ENCODE measurements at places on chromosomes 13 and 19.
A peak's percentile ranks its signal among the peaks of the same experiment; 100 is the strongest.

DNA sequence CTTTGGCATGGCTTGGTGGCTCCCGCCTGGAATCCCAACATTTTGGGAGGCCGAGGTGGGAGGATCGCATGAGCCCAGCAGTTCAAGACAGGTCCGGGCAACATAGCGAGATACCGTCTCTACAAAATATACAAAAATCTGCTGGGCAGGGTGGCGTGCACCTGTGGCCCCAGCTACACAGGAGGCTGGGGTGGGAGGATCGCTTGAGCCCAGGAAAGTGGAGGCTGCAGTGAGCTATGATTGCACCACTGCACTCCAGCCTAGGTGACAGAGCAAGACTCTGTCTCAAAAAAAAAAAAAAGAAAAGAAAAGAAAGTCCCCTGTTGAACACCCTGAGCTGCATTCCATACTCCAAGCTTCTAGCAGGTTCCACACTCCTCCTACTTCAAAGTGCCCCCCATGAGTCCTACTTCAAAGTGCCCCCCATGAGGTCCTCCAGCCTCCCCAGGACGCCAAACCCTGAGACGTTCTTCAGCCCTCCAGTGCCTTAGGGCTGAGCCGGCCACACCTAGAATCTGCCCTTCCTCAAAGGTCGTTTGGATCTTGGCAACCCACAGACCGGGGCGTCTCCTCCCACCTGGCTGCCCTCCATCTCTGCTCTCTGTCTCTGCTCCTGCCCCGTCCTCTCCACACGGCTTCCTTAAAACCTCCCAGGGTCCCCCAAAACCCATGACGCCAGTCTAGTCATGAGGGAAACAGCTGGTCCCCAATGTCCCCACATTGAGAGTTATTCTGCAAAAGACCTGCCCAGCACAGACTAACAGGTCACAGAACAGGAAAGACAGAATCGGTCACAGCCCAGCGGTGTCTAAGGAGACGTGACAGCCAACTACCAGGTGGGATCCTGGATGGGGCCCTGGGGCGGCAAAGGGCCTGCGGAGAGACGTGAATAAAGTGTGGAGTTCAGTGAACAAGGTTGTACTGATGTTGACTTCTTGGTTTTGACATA lies 4.8 kb downstream of the TJP3 start:
- no peak for DNase-seq

- DNase-seq, result no peak
These were observed 24.2 kb downstream of the VRK3 start for GRCh38 chr19:50000841-50001557.

GRCh38 chr13:32310134-32310706 lies 4.9 kb downstream of the ZAR1L start:
- DNase-seq, result peak; percentile 43

- DNase-seq, result no peak
These were observed 12.7 kb downstream of the ADAT3 start for GRCh38 chr19:1917926-1918325.

DNA sequence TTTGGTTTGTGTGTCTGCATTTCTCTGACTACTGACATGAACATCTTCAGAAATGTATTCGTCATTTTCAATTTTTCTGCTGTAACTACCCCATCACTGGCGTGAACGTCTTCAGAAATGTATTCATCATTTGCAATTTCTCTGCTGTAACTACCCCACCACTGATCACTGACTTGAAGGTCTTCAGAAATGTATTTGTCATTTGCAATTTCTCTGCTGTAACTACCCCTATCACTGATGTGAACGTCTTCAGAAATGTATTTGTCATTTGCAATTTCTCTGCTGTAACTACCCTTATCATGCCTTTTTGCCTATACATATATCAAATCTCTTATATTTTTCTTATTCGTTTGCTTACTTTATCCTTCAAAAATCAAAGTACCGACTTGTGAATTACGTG lies 274.0 kb downstream of the EFNB2 start:
- no peak for DNase-seq

GRCh38 chr13:34523406-34523805 lies 418.7 kb upstream of the NBEA start:
- DNase-seq, result no peak

DNA sequence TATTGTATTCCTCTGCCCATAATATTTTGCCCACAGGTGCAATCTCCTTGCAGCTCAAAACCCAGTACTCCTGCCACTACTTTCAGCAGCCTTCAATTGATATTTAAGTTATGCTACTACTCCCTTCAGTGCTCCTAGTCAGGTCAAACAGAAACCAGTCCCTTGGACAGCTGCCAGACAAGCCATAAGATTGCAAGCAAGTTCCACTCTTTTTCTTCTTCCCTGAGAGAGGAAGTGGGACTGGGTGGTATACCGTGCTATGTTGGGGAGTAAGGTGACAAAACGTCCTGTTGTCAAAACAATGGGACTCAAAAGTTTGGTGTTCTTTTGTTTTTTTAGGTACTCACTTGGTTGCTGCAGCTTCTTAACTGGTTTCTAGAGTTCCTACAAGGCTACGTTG lies 63.1 kb upstream of the FRY start:
- DNase-seq, result peak; percentile 60

GRCh38 chr19:1154731-1155351 lies 19.2 kb downstream of the SBNO2 start:
- DNase-seq, result peak; percentile 65

DNA sequence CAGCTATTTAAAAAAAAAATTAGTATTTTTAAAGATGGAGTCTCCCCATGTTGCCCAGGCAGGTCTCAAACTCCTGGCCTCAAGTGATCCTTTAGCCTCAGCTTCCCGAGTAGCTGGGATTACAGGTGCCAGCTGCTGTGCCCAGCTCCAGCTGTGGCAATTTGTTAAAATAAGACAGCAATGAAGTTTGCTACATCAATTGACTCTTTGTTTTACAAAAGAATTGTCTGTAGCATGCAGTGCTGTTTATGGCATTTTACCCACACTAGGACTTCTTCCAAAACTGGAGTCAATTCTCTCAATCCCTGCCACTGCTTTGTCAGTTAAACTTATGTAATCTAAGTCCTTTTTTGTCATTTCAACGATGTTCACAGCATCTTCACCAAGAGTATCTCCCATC lies 49.3 kb downstream of the NDFIP2 start:
- no peak for DNase-seq

DNA sequence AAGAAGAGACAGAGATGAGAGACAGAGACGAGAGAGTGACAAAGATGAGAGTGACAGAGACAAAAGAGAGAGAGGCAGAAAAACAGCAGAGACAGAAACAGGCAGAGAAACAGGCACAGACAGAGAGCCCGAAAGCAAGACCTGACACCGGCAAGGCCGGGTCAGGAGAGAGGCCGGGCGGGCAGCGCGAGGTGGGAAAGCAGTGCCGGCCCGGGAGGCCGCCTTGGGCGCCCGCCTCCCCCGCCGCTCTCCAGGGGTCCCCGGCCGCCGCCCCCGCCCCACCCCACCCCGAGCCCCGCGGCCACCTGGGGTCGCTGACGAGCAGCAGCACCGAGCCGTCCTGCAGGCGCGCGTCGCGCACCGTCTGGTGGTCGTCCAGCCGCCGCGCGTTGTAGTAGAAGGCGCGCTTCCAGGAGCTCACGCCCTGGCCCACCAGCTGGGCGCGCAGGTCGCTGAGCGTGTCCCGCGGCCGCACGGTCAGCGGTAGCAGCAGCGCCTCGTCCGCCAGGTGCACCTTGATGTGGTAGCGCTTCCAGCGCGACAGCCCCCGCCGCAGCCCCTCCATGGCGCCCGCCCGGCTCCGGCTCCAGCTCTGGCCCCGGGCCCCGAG lies at the start of gene TINCR:
TSS of gene TINCR (minus strand) at position 594 of the 610 bp plus-strand sequence.
- DNase-seq, result no peak

GRCh38 chr13:20945952-20946383 lies 43.4 kb upstream of the XPO4 start:
- DNase-seq, result no peak

DNA sequence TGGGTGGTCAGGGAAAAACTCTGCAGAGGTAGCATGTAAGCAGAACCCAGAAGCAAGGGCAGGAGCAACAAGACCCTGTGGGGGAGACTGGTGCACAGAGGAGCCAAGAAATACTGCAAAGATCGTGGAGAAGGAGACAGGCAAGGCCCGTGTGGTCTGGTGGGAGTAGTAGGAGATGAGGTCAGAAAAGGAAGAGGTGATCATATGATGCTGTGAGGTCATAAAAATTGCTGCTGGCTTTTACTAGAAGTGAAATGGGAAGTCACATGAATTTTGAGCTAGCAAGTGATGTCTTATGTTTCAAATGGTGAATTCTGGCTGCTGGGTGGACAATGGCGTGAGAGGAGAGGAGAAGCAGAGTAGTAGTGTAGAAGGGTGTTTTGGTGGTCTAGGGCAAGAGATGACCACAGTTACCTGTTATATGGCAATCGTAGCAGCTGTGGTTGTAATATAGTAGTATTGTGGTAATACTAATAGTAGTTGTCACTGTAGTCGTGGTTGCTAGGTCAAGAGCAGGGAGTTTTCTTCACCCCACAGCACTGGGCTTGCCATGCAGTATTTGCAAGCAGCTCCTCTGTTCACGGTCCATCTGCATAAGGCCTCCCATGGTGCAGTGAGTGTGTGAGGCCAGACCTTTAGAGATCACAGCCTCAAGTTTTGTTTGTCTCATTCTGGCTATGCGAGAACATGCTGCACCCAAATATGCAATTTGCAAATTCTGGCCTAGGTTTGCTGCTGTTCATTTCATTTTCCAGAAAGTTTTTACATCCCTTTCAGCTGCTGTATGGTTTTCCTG lies 205.0 kb downstream of the TSHZ3 start:
- DNase-seq, result no peak

DNA sequence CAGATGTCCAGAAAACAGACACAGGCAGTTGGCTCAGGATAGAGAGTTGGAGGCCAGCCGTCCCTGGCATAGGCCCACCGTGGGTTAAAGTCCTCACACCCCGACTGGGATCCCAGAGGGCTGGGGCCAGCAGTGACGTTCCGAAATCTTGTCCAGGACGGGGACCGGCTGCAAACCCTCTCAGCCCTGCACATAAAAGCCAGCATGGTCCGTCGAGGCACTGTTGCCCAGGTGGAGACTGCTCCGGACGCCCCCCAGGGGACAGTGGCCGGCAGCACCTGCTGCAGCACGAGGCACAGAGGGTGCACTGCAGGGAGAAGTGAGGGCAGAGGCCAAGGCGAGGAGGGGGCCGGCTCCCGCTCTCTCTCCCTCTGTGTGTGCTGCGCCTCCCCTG lies 4.3 kb upstream of the IFNL2 start:
- DNase-seq, result no peak

DNA sequence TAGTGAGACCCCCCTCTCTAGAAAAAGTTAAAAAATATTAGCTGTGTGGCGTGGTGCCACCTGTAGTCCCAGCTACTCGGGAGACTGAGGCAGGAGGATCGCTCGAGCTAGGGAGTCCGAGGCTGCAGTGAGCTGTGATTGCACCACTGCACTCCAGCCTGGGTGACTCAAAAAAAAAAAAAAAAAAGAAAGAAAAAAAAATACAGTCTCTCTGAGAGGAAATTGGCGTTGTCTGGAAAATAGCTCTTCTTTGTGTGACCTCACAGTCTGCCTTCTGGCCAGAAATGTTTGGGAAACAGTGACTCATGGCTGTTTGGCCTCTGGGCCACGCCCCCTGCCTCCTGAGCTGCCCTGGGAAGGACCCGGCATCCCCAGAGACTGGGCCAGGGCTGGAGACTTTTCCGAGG lies 10.7 kb downstream of the MARCHF2 start:
- DNase-seq, result peak; percentile 97

- DNase-seq, result no peak
These were observed 1.6 kb downstream of the GPC5 start for GRCh38 chr13:91400063-91400399.

GRCh38 chr13:111526922-111527321 lies 206.5 kb downstream of the TEX29 start:
- no peak for DNase-seq

- DNase-seq, result no peak
These were observed at the start of gene PCP2 for GRCh38 chr19:7633698-7634097. Gene PCP2 (minus strand): TSS chr19:7633719. CDS start chr19:7633457, 262 bp downstream.

- DNase-seq, result no peak
These were observed 1.5 kb downstream of the IFNL4 start for GRCh38 chr19:39246951-39247669.

DNA sequence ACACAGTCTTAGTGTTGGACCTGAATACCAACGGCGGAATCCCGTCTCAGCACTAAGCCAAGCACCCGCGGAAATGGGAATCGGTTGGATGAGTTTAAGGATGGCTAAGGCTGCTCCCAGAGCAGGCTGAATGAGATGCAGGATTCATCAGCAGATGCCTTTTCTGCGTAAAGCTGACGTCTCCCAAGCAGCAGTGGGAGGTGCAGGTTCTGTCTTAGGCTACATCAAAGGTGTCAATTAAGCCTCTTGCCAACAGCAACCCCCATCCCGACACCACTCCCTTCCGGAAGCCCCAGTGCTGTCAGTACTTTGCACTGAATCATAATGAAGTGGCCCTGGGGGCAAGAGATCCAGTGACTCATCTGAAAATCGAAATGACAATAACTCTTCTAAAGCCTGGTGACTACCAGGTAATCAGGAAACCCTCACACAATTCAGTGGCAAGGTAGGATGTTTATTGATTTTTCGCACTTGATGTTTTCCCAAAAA lies 275.6 kb downstream of the DCLK1 start:
- DNase-seq, result no peak

- no peak for DNase-seq
These were observed 17.1 kb upstream of the MATK start for GRCh38 chr19:3803114-3803888.

DNA sequence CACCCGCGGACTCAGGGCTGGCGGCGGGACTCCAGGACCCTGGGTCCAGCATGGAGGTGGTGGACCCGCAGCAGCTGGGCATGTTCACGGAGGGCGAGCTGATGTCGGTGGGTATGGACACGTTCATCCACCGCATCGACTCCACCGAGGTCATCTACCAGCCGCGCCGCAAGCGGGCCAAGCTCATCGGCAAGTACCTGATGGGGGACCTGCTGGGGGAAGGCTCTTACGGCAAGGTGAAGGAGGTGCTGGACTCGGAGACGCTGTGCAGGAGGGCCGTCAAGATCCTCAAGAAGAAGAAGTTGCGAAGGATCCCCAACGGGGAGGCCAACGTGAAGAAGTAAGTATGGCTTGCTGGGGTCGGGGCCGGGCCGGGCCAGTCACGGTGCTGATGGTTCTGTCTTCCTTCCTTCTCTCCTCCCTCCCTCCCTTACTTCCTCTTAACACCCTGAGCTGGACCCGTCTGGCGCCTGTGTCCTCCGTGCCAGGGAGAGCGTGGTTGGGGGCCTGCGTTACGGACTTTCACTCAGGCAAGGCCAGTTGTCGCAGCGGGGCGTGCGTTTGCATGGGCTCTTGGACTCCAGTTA lies 1.4 kb downstream of the STK11 start:
- no peak for DNase-seq

DNA sequence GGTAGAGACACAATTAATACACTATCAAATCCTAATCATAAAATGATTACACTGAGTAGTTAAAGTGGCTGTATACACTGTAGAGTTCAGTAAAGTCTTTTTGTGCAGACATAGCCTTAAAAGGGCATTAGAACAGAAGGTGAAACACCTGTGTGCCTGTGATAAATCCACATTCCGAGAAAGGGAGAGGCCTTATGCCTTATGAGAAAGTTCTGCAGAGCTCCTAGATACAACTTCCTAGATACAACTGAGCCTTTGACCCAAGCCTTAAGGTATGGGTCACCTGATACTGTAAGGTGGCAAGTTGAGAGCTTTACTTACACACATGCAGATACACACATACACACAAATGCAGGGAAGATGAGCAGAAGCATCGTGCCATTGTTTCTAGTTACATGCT lies 6.3 kb downstream of the SERP2 start:
- DNase-seq, result no peak

Data from brain microvascular endothelial cell (primary cell).